AG04450 (cell line): ENCODE measurements at places on chromosomes 2 and 18. TPM values are rescaled to one million over a fixed set of nuclear protein-coding genes. Genes with fewer than 3 reads are reported as not detected.

Gene HRH4
- 0.01 TPM in 1 of 2 replicates, not detected in the other for polyA plus RNA-seq

Gene SOWAHC
- polyA plus RNA-seq: 3.9 and 4.6 TPM in 2 replicates

Gene TMEM178A
- polyA plus RNA-seq: 1.1 and 1.2 TPM in 2 replicates

GRCh38 chr2:239469106-239469960 is 68.5 kb upstream of the HDAC4 start:
- no peak for DNase-seq

DNA sequence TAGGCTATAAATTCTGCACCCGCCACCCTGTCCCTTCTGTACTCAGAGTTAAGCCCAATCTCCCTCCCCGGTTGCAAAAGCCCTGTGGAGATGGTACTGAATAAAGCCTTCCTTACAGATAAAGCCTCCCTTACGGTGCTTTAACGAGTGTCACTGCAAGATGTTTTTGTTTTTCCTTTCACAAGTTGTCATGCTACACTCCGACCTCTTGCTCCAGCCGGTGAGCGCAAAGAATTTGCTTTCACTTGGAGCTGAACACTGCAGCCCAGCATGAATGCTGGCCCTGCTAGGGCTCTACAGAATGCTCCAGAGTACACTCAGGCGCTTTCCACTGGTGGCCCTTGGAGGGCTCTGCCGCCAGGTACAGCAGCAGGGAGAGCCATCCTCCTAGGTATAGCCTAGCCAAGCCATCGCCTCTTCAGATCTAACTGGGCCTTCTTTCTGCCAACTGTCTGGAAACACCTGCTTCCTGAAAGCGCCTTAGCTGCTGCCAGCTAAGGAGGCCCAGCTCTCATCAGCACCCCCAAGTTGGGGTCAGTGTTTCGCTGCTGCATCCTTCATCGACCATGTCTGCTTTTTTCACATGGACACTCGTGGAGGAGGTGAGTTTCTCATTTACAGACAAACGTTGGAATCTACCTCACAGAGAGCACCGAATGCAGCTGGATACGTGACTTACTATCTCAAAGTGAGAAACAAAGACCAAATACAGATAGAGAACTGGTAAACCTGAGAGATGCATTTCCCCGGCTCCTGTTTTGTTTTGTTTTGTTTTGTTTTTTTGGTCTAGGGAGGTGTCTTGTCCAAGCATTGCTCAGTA is 13.4 kb upstream of the CREG2 start:
- DNase-seq: no peak

- DNase-seq: no peak
These were observed 123.0 kb downstream of the MYCN start for GRCh38 chr2:16063251-16063850.

GRCh38 chr2:180128861-180129260 is 121.8 kb upstream of the CWC22 start:
- DNase-seq: no peak

GRCh38 chr2:86808315-86809161 is 17.8 kb upstream of the CD8A start:
- peak; percentile 24 for DNase-seq

DNA sequence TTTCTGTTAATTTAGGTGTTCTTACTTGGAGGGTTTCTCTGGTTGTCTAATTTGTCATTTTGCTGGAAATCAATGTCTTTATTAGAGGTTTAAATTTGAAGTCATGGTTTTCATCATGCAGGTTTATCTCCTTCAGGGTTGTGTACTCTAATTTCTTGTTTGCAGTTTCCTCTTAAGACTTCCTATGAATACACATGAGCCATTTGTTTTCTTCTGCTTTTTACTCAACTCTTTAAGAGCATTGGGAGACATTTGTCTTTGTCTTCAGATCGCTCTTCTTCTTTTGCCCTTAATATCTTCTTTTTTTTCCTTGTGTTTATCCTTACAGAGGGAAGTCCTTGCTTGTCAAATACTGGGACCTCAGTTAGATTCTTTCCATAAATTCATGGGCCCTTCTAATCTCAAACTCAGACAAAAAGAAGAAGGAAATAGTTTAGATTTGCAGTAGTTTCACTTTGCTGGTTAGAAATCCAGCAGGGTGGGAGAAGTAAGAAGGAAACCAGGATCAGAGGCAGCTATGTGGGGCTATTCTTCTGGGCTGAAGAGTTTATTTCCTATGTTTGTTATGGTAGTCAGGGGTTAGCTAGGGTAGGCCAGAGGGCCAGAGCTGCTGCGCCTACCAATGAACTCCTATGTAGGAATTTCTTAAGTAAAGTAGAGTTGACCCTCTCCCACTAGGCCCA is 176.6 kb downstream of the DYSF start:
- no peak for DNase-seq

GRCh38 chr2:181123798-181124231 is 143.4 kb downstream of the UBE2E3 start:
- DNase-seq: no peak

GRCh38 chr2:42298996-42299754 is 61.8 kb downstream of the COX7A2L start:
- DNase-seq: no peak

DNA sequence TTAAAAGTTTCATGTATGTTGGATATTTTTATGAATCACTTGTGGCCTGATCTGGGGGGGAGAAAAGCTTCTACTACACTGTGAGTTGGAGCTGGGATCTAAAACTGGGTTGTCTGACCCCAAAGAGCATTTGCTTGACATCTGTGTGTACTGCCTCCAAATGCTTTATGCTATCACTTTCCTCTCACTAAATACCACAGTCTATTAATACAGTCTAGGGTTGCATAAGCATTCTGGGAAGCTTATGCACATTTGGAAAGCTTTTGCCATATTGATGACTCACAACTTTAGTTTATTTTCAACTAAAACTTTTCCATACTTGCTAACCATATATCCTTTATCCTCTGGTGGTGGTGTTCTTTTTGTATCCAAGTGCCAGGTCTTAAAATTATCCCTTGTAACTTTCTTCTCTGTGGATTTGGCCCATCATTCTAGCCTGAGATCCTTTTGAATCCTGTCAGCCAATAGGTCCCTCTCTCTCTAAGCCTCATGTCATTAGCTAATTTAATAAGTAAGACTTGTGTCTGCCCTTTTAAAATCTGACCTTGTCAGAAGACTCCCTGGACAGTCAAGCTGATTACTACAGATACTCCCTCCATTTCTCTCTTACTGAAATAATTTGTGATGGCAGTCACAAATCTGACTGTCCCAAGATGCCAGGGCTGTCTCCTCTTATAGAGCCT is 72.7 kb downstream of the NXPH2 start:
- DNase-seq: peak; percentile 59

DNA sequence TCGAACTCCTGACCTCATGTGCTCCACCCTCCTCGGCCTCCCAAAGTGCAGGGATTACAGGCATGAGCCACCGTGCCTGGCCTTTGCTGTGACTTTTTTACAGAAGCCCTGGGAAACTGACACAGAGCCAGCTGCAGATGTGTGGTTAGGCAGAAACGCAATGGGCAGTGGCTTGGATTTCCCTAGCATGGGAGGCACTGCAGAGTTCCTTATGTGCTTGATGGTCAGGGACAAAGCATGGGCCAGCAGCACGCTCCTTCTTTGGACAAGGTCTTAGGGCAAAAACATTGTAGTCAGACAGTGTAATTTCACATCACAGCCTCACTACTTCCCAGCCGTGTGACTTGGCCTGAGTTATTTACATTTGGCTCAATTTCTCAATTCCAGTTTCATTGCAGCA is 153.9 kb downstream of the RNF144A start:
- DNase-seq: no peak

DNA sequence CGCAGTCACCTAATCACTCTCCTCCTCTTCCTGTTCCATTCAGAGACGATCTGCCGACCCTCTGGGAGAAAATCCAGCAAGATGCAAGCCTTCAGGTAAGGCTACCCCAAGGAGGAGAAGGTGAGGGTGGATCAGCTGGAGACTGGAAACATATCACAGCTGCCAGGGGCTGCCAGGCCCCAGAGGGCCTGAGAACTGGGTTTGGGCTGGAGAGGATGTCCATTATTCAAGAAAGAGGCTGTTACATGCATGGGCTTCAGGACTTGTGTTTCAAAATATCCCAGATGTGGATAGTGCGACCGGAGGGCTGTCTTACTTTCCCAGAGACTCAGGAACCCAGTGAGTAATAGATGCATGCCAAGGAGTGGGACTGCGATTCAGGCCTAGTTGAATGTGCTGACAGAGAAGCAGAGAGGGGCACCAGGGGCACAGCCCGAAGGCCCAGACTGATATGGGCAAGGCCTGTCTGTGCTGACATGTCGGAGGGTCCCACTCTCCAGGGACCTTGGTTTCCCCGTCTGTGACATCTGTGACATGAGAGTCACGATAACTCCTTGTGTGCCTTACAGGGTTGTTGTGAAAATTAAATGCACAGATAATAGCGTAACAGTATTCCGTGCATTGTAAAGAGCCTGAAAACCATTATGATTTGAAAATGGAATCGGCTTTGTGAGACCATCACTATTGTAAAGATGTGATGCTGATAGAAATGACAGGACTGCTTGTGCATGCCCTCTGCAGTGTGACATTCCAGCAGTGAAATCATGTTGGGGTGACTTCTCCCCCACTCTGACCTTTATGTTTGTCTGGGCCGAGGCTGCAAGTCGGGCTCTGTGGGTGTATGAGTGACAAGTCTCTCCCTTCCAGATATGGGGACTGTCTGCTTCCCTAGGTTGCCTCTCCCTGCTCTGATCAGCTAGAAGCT is 510 bp downstream of the IL1RN start:
- DNase-seq: no peak

DNA sequence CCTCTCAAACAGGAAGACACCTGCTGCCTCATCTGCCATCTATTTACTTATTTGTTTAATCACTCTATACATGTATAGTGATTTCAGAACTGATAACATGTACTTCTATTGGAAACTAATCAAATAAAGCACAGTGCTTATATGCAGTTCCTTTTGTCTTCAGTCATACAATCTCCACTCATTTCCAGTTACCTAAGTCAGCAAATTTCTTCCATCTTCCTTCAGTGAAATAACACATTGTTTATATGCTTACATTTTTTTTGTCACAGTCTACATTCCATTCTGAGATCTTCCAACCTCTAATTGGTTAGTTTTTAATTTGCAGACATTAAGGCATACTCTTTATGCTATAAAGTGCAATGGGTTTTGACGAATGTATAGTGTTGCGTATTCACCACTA is 300.6 kb downstream of the NAPG start:
- DNase-seq: no peak

- DNase-seq: no peak
These were observed 47.1 kb downstream of the COPS8 start for GRCh38 chr2:237132799-237133198.

- no peak for DNase-seq
These were observed 44.4 kb downstream of the NETO1 start for GRCh38 chr18:72823345-72823744.

GRCh38 chr2:217795067-217795466 is 207.7 kb downstream of the TNS1 start:
- DNase-seq: no peak

DNA sequence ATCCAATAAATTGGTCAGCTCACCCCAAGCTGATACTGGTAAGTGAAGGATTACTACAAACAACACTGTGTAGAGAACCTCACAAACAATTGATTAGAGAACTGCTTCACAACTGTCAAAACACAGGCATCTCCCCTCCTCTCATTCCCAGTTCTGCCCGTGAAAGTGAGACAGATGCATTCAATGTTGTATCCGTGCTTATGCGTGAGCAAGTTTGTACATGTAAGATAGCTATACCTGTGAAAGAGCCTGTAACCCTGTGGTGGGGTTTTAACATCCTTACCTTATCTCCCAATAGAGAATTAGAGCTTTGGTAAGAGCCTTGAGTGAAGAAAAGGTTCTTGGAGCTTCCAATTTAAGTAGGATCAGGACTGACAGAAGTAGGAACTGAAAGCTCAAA is 9.1 kb downstream of the MARCHF4 start:
- DNase-seq: no peak
